Caki2 (cell line): ENCODE measurements at places on chromosomes 5 and 9. TPM values are rescaled to one million over a fixed set of nuclear protein-coding genes. Genes with fewer than 3 reads are reported as not detected.

GRCh38 chr5:137567226-137567625, 68.1 kb upstream of the SPOCK1 start:
- DNase-seq, result no peak

DNA sequence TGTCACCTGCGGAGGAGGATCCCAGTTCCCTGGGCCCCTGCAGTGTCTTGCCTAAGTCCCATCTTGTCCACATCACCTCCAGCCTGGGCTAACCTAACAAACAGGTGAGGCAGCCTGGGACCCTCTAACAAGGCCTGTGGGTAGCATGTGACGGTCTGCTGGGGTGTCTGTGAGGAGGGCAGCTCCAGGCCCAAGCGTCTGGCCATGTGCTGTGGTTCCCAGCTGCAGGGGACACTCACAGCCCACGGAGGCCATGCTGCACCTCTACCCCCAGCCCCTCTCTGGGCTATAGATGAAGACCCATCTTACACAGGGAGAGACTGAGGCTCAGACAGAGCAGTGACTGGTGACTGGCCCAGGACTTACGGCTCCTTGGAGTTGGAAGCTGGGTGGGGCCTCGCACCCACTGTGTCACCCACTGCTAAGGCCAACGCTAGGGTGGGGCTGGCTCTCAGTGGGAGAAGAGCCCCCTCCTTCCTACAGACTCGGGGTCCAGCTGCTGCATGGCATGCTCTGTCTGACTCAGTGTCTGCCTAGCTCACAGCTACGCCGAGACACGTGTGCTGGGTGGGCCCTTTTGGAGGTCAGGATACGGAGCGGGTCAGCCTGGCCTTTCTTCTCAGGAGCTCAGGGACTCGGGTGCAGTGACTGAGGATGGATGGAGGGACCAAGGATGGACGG, 40.8 kb upstream of the RNF130 start:
- no peak for DNase-seq

GRCh38 chr9:24502206-24502937, 43.3 kb downstream of the IZUMO3 start:
- no peak for DNase-seq

- no peak for DNase-seq
These were observed 31.5 kb downstream of the OLFML2A start for GRCh38 chr9:124808246-124808956.

Gene LVRN
- total RNA-seq, result not detected in 2 replicates

DNA sequence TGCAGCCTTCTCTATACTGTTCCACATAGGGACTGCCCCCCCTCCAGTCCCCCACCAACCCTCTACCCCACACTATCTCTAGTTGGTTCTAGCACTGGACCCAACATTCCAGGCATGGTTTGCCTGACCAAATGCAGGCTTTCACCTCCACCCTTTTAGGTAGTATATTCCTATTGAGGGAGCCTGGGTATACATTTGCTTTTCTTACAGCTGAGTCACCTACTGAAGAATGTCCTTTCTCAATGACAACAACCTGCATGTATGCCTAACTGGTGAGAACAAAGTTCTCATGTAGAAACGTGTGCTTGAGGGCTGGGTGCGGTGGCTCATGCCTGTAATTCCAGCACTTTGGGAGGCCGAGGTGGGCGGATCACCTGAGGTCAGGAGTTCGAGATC, 8.2 kb downstream of the TNIP1 start:
- DNase-seq, result peak; percentile 71

GRCh38 chr9:92671323-92671722, 1.4 kb upstream of the IPPK start:
- DNase-seq, result peak; percentile 72

DNA sequence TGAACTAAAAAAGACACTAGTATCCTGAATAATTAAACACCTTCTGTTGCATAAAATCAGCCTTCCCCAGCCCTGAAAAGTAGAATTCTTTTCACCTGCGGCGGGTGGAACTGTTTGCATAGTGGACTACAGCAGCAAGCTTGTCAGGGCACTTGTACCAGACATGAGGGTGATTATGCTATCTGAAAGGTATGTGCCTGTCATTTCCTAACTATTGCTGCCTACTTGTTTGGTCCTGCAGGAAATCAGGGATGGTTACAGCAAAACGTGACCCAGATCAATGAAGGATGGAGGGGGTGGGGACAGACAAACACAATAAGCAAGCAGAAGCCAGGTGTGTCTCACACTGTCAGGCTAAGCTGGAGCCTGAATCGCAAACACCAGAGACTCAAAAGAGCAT, 385.6 kb downstream of the MLLT3 start:
- DNase-seq, result no peak

GRCh38 chr5:100832252-100833230, 70.5 kb downstream of the ST8SIA4 start:
- no peak for DNase-seq

DNA sequence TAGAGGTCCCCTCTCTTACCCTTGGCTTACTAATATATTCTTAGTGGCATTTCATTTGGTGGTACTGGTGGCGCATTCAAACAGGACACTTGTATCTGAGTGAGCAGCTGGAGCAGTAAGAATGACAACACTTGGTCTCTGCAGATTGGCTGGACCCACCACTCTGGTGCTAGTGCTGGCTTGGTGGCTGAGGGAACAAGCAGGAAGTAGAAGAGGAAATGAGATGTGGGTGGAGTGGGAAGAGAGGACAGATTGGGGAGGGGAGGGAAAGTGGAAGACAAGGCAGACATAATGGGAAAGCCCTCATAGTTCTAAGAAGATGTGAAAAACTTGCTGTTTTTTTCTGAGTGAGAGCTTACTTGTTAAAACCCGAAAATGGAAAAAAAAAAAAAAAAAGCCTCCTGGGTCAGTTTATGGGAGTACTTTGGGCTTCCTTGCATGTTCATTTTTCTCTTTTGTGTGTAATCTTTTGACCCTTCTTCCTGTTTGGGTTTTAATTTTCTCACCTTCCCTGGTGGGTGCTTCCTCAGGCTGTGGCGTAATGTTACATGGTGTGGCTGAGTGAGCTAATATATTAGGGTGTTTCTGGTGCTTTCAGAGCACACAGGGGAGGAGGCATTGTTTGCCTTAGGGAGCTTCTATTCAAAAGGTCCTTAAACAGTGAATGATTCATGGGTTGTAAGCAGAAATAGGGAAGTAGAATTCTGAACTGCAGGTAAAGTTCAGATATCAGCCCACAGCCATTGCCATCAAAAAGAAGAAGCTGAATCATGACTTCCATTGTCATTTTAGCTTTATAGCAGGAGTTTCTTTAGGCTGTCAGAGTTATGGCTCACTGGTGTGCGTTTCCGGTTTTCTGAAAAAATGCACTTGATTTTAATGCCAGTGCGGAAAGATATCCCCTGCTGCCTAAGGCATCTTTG, 52.3 kb downstream of the TLE4 start:
- no peak for DNase-seq

Gene FBXL7
- 0.12 and 3.1 TPM in 2 replicates for total RNA-seq

GRCh38 chr9:101442318-101442717, 6.7 kb upstream of the ALDOB start:
- DNase-seq, result no peak

DNA sequence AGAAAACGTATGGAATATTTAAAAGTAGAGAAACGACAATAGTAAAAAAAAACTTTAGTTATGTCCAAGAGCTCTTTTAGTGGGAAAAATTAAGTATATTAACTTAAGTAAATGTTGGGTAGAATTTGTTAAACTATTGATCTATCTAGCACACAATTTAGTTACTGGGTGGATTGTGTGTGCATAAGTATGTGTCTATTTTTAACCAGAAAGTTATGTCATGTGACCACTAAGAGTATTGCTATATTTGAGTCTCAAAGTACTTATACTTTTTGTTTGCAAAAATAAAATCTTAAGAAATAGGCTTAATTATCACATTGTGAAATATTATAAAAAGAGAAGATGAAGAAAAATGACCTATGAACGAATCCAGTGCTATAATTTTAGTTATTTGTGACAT, 56.8 kb downstream of the ADGRV1 start:
- DNase-seq, result no peak

DNA sequence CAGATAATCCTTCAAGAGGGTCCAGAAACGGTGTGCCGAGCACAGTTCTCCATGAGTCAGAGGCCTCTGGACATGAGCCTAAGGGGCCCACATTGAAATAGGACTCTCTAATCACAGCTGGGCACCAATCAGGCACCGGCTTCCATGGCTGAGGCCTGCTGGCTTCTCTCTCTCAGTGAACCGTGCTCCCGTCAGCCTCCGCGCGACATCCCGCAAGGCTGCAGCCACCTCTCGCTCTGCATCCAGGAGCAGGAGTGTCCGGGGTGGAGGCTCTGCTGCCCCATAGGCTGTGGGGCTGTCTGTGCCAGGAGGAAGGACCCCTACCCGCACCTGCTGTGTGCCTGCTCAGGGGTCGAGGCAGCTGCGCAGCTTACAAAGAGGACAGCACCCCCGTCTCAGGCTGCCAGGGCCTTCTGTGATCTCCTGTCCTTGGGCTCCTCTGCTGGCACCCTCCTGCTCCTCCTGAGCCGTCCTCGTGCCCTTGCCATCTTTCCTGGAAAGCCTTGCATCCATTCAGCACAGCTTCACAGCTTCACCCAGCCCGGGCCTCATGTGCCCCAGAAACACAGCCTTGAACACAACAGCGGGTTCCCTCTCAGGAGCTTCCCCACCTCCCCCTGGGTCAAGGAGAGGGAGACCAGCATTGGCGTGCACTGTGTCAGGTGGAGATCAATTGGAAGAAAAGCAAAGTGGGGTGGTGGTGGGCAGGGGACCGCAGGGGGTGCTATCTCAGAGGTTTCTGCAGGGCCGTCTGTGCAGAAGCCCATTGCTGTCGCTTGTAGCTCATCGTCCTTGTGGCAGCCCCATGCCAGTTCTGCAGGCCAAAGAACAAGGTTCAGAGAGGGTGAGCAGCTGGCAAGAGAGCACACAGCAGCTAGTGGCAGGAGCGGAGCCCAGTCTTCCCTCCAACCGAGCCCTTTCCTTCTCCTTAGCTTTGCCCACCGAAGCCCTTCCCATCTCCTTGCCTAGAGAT, 22.8 kb upstream of the FCN1 start:
- DNase-seq, result no peak

GRCh38 chr9:115672477-115673316, 480.9 kb upstream of the PAPPA start:
- peak; percentile 97 for DNase-seq

GRCh38 chr5:171654881-171655280, 130.7 kb upstream of the SMIM23 start:
- DNase-seq, result no peak

DNA sequence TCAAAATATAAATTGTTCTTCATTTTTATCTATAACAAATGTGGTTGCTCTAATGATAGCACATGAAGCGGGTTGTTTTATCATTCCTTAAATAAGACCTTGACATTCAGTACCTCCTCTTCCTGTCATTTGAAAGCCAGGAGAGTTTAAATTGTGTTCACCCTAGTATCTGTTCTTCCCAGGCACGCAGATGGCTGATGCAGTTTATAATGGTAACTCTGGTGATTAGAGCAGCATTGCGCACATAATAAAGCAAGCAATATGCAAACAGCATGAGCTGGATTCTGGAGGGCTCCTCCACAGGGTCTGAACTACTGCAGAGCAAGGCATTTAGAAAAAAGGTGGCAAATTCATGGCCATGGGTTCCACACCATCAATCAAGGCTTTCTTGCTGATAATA, 307.8 kb downstream of the ENC1 start:
- no peak for DNase-seq

Gene SLC36A3
- total RNA-seq, result not detected in 2 replicates

DNA sequence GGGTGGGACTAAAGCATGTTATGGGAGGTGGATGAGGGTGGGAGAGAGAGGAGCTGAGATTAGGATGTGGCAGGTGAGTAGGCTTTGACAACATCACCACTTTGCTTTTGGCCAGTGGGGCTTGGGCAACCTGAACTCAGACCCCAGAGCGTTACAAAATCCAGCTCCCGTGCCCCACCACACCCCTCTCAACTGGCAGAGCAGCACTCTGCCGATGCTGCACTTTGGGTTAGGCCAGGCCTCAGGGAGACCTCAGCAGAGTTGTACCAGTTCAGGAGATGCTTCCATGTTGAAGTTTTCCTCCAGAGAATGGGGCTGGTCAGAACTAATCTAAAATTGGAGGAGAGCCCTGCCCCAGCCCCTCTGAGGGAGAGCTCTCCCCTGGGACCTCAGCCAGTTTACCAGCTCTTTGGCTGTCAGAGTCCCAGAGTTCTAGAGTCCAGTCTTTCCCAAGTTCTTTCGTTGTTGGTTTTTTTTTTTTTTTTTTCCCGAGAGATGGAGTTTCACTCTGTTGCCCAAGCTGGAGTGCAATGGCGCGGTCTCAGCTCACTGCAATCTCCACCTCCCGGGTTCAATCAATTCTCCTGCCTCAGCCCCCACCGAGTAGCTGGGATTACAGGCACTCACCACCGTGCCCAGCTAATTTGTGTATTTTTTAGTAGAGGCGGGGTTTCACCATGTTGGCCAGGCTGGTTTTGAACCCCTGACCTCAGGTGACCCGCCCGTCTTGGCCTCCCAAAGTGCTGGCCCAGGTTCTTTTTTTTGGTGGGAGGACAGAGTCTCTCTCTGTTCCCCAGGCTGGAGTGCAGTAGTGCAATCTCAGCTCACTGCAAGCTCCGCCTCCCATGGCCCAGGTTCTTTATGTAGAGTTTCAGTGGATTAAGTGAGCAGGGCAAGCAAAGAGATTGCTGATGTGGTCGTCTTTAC, 17.8 kb downstream of the NUDT2 start:
- no peak for DNase-seq

- DNase-seq, result no peak
These were observed 4.8 kb downstream of the CHD1 start for GRCh38 chr5:98923966-98924365.

DNA sequence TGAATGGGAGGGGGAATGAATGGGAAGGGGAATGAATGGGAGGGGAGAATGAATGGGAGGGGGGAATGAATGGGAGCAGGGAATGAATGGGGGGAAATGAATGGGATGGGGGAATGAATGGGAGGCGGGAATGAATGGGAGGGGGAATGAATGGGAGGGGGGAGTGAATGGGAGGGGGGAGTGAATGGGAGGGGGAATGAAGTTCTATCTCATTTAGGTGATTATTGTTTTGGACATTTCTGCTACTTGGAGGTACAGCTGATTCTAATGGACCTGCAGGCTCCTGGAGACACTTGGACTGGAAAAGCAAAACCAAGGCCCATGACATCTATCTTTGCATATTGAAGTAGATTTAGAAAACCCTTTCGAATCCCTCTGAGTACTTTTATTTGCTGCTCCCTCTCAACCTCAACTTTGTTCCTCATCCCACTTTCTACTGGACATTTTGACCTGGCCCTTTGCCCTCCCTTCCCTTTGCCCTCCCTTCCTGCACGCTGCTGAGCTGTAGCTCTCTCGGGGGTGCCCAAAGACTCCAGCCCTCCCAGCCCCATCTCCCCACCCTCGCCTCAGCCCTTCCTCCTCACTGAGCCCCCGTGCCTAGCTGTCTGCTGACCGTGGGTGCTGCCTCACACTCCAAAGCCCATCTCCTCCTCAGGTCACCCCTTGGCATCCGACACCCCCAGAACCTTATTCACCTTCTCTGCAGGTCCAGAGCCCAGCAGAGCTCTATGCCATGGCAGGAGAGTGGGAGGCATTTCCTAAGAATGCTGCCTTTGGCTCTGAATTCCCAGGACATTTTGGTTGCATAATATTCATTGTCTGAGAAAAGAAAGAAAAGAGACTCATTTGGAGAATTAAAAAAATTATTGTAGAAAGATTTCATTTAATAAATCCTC, 19.9 kb upstream of the LPCAT1 start:
- DNase-seq, result no peak
